ENCODE measurements at places on chromosomes 5 and 9.
A peak's percentile ranks its signal among the peaks of the same experiment; 100 is the strongest.

DNA sequence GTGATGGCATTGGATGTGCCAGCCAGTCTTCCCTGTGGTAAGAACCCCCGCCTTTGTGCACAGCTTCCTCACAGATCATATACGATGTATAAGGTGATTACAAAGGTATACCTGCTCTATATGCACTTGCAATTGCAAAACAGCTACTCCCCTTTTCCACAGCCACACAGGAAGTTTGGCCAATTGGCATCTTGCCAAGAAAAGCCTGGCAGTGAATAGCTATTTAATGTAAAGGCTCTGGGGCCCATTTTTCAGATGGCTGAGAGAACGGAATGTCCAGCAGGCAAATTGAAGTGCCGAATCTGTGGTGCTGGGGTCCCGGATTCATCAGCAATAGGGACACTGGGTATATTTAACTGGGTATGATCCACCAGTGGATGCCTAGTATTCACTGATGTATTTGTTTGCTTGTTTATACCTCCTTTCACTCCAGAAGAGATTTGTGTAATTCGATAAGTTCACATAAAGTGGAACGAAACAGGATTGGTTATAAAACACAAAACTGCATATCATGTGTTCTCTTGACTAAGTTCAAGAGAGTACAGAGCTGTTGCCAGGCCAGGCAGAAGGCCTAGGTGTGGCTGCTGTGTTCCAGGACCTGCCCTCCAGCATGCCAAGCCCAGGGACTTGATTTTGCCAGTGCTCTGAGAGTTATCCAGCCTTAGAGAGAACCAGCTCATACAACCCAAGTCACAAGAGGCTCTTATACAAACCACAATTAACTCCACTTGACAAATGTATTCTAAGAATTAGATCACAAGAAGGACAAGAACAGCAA lies 27.7 kb upstream of the GABRP start:
- peaks cover 38% of the 10 kb centered on the region for H3K4me1 ChIP-seq
- no peak for DNase-seq
- H3K27me3 ChIP-seq, result no peaks in the 10 kb centered on the region
- H3K36me3 ChIP-seq, result no peaks in the 10 kb centered on the region
- no peak overlapping the region for H3K4me3 ChIP-seq

- no peaks in the 10 kb centered on the region for H3K4me1 ChIP-seq
- no peak for DNase-seq
- no peak overlapping the region for H3K4me3 ChIP-seq
- no peak overlapping the region for H3K27ac ChIP-seq
- no peaks in the 10 kb centered on the region for H3K36me3 ChIP-seq
Measured at GRCh38 chr5:83085106-83085505, 7.8 kb downstream of the XRCC4 start.

GRCh38 chr9:135941288-135941995 lies 19.7 kb downstream of the UBAC1 start:
- no peaks in the 10 kb centered on the region for H3K4me1 ChIP-seq
- no peak for DNase-seq
- no peaks in the 10 kb centered on the region for H3K27me3 ChIP-seq
- no peak overlapping the region for H3K4me3 ChIP-seq
- peaks cover 97% of the 10 kb centered on the region for H3K36me3 ChIP-seq
- no peak overlapping the region for H3K27ac ChIP-seq

DNA sequence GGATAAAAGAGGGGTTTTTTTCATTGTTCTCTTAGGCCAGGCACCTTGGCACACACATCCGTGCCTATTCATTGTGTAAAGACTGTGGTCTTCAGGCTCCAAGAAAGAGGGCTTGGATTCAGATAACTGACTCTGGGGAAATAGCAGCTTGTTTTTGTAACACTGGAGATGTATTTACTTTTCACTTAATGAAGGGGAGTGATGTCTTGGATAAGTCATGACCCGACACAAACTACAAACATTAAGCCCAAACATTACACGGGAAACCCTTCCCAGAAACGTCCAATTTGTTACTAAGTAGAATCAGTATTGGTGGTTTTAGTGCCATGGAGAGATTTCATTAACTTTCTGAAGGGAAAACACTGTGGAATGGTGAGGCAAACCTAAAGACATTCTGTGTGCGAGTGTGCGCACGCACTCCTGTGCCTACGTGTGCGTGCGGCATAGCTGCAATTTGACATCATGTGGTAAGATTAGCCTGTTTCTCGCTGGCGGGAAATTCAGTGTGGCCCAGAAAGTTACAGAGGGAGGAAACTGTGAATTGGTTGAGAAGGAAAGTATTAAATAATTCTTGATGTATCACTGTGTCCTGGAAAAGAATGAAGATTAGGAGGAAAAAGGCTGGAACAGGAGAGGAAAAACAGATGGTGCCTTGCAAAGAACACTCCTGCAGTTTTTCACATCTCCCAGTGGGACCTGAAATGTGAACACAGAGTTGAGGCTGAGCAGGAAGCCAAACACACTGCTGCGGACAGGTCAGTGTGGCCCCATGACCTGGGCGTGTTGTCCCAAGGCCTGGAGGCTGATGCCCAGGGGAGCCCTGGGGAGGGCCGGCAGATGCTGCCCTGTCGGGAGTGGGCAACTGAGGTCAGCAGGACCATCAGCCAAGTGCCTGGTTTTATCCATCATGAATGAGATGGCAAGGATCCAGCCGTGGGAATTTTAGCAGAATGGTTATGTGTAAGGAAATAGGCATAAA lies 108.5 kb downstream of the GAS1 start:
- H3K4me1 ChIP-seq, result no peaks in the 10 kb centered on the region
- H3K36me3 ChIP-seq, result no peaks in the 10 kb centered on the region
- peak overlapping the region; percentile 43 for H3K27ac ChIP-seq
- no peak for DNase-seq
- H3K4me3 ChIP-seq, result no peak overlapping the region

GRCh38 chr5:141172381-141173204 lies at the start of gene PCDHB7:
TSS of gene PCDHB7 (plus strand) at chr5:141172644. CDS start at chr5:141172836, 192 bp downstream.
- H3K36me3 ChIP-seq, result no peaks in the 10 kb centered on the region
- H3K27me3 ChIP-seq, result no peaks in the 10 kb centered on the region
- H3K4me1 ChIP-seq, result no peaks in the 10 kb centered on the region
- peak within 1 kb of the TSS; percentile 31 for H3K4me3 ChIP-seq
- no peak within 1 kb of the TSS for H3K27ac ChIP-seq
- no peak for DNase-seq

- H3K4me3 ChIP-seq, result no peak overlapping the region
- peak overlapping the region; percentile 17 for H3K27ac ChIP-seq
- no peak for DNase-seq
- H3K36me3 ChIP-seq, result peaks cover 6% of the 10 kb centered on the region
Measured at GRCh38 chr9:111937781-111938426, 41.3 kb downstream of the UGCG start.

- peaks cover 99% of the 10 kb centered on the region for H3K36me3 ChIP-seq
- no peaks in the 10 kb centered on the region for H3K27me3 ChIP-seq
- peak; percentile 66 for DNase-seq
- H3K4me3 ChIP-seq, result no peak overlapping the region
- H3K4me1 ChIP-seq, result no peaks in the 10 kb centered on the region
- no peak overlapping the region for H3K27ac ChIP-seq
Measured at GRCh38 chr9:104798209-104798995, 34.5 kb downstream of the NIPSNAP3B start.

DNA sequence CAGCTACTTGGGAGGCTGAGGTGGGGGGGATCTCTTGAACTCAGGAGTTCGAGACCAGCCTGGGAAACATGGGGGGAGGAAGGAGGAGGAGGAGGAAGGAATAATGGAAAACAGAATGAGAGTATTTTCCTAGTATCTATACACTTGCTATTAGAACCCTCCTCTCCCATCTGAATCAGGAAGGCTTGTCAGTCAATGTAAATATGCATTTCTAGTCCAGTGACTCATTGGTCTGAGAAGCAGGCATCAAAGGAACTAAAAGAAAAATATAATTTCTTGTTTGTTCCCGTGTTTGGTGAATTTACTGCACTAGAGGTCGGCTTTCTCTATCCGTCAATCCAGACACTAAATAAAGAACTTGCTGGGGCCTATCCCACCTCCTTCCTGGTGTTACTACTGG lies 88.6 kb downstream of the AGTPBP1 start:
- no peaks in the 10 kb centered on the region for H3K27me3 ChIP-seq
- no peak overlapping the region for H3K4me3 ChIP-seq
- DNase-seq, result no peak
- no peaks in the 10 kb centered on the region for H3K4me1 ChIP-seq

- peaks cover 17% of the 10 kb centered on the region for H3K4me1 ChIP-seq
- H3K36me3 ChIP-seq, result no peaks in the 10 kb centered on the region
- DNase-seq, result peak; percentile 91
- peak overlapping the region; percentile 83 for H3K4me3 ChIP-seq
Measured at GRCh38 chr9:132769906-132770769, 99.9 kb downstream of the GTF3C4 start.

GRCh38 chr5:171891150-171891549 lies 105.5 kb downstream of the SMIM23 start:
- no peak overlapping the region for H3K27ac ChIP-seq
- H3K36me3 ChIP-seq, result no peaks in the 10 kb centered on the region
- no peaks in the 10 kb centered on the region for H3K27me3 ChIP-seq

DNA sequence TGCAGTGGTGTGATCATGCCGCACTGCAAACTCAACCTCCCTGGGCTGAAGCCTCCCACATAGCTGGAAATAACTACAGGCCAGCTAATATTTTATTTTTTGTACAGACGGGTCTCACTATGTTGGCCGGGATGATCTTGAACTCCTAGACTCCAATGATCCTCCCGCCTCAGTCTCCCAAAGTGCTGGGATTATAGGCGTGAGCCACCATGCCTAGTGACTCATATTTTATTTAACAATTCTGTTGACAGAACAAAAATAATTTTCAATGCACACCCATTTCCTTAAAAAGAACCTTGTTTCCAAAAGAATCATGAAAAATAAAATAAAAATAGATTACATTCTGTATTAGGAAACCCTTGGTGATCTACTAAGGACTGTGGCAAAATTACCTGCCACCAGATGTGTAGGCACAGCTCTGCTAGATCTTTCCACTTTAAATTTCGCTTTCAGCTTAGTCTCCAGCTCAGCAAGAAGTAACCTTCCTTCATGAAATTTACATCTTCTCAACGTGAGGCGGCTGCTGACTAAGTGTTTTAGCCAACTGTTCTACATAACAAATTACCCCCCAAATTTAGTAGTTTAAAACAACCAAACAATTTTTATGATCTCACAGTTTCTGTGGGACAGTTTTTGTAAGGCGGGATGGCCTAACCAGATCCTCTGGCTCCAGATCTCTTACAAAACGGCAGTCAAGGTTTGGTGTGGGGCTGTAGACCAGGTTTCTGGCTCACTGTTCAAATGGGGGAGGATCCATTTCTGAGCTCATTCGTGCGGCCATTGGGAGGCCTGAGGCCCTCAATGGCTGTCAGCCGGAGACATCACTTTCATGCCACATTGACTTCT lies 32.6 kb upstream of the GOLPH3 start:
- peaks cover 43% of the 10 kb centered on the region for H3K4me1 ChIP-seq
- no peaks in the 10 kb centered on the region for H3K27me3 ChIP-seq
- H3K4me3 ChIP-seq, result no peak overlapping the region
- no peaks in the 10 kb centered on the region for H3K36me3 ChIP-seq

DNA sequence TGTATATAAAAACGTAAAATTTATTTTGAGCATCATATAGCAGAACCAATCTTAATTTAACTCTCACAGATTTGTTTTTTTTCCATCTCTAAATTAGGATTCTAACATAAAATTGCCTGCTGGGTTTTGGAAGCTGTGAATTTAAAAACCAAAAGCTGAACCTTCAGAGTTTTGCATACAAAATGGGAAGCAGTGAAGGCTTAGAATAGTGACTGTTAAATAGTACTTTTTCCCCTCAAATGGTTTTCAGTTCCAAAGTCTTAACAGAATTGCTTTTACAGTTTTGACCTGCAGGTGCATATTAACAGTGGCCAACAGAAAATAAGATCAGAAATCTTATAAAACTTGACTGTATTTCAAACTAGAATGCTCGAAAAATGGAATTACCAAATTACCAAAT lies 55.1 kb upstream of the LVRN start:
- no peak overlapping the region for H3K4me3 ChIP-seq
- H3K27me3 ChIP-seq, result no peaks in the 10 kb centered on the region
- no peaks in the 10 kb centered on the region for H3K36me3 ChIP-seq
- no peak for DNase-seq
- H3K27ac ChIP-seq, result no peak overlapping the region
- H3K4me1 ChIP-seq, result no peaks in the 10 kb centered on the region

GRCh38 chr5:32241034-32241783 lies 67.1 kb upstream of the GOLPH3 start:
- H3K4me3 ChIP-seq, result no peak overlapping the region
- H3K27ac ChIP-seq, result no peak overlapping the region
- H3K36me3 ChIP-seq, result peaks cover 14% of the 10 kb centered on the region
- peaks cover 14% of the 10 kb centered on the region for H3K4me1 ChIP-seq

DNA sequence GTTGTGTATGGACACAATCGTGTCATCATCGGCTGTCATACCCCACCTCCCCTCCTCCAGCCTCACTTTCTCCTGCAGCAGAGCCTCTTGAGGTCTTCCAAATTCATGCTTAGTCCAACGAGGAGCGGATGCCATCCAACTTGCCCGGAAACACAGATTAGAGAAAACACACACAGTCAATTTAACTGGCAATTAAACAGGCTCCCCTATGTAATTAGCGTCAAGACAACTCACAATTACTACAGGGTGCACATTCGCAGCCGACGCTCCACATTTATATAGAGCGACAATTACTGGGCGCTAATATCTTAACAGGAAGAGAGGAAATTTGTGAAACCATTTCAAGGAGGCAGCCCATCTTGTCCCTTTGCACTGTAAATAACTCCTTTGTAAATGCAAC lies 86.0 kb upstream of the ZNF618 start:
- no peaks in the 10 kb centered on the region for H3K36me3 ChIP-seq
- H3K4me3 ChIP-seq, result no peak overlapping the region
- no peak overlapping the region for H3K27ac ChIP-seq
- H3K4me1 ChIP-seq, result no peaks in the 10 kb centered on the region

DNA sequence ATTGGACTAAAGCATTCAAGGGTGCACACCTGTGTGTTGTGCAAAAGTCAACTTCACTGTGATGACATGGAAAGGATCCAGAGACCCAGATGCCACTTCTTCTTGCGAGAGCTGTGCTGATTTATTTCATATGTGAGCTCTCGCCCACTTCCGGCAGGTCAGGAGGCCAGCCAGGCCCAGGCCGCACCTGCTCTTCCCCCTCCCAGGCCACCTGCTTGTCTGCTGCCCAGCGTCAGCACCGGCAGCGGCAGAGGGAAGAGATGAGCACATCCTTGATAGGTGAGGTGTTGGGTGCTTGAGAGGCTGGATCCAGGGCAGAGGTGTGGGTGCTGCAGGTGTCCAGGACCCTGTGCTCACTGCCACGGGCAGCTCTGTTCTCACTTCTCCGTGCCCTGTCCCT lies 242.9 kb downstream of the FANCC start:
- peaks cover 89% of the 10 kb centered on the region for H3K4me1 ChIP-seq
- H3K36me3 ChIP-seq, result peaks cover 21% of the 10 kb centered on the region
- peak overlapping the region; percentile 86 for H3K27ac ChIP-seq
- no peak for DNase-seq

GRCh38 chr9:37904445-37905130 lies 661 bp upstream of the SLC25A51 start:
- peaks cover 17% of the 10 kb centered on the region for H3K4me1 ChIP-seq
- H3K4me3 ChIP-seq, result peak overlapping the region; percentile 91
- H3K27ac ChIP-seq, result peak overlapping the region; percentile 82
- no peak for DNase-seq

- H3K27me3 ChIP-seq, result no peaks in the 10 kb centered on the region
- H3K4me3 ChIP-seq, result no peak overlapping the region
- peaks cover 4% of the 10 kb centered on the region for H3K4me1 ChIP-seq
- DNase-seq, result no peak
Measured at GRCh38 chr9:36456480-36457065, 56.5 kb upstream of the RNF38 start.

Data from esophagus muscularis mucosa (tissue), 4 donors.